Smooth muscle cell of the coronary artery (primary cell): ENCODE measurements at places on chromosomes 6 and 20. TPM values are rescaled to one million over a fixed set of nuclear protein-coding genes. Genes with fewer than 3 reads are reported as not detected.

Gene AFG1L
- total RNA-seq = 2.7 and 3.9 TPM in 2 replicates

Gene EZR
- total RNA-seq = 11.5 and 63.4 TPM in 2 replicates

Gene ERVFRD-1
- not detected in 2 replicates for total RNA-seq

Gene GJA1
- 841 and 926 TPM in 2 replicates for total RNA-seq

Gene IL17A
- not detected in 2 replicates for total RNA-seq

Gene C20orf144
- 0.15 TPM in 1 of 2 replicates, not detected in the other for total RNA-seq

Gene TMEM63B
- total RNA-seq = 14.3 and 24.2 TPM in 2 replicates

Gene SLPI
- total RNA-seq = not detected in 2 replicates

Gene VSTM2L
- total RNA-seq = 1.6 and 2.9 TPM in 2 replicates

Gene KCNG1
- total RNA-seq = 4.1 and 6.8 TPM in 2 replicates
